ENCODE measurements at places on chromosomes 16 and 17.
A peak's percentile ranks its signal among the peaks of the same experiment; 100 is the strongest.

- no peak for DNase-seq
These were observed 2.8 kb downstream of the SF3B3 start for GRCh38 chr16:70526403-70526802.

- no peak for DNase-seq
These were observed 825 bp downstream of the HASPIN start for GRCh38 chr17:3724378-3725077.

GRCh38 chr17:67055041-67055443, 10.7 kb downstream of the CACNG1 start:
- DNase-seq = no peak

DNA sequence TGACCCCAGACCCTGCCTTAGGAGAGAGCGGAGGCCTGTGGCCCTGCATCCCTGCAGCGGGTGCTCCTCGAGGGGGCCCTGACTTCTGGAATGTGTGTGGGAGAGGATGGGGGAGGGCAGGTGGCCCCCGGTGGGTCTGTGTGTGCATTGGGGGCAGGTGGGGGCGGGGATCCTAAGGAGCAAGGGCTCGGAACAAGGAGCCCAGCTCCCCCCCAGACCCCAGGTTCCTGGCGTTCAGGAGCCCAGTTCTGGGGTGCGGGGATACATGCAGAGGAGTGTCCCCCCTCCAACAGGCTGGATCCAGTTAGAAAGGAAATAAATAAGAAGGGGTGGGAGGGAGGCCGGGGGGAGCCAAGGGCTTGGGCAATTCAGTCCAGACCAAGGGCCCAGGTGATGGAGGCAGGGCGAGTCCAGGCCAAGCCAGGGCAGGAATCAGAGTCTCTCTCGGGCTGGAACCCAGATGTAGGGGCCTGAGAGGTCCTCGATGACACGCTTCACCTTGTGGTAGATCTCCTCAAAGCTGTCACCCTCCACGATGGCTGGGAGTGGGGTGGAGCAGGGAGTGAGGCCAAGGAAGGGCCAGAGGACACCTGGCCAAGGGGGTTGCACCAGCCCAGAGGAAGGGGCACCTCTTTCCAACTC, 11.2 kb upstream of the ASGR1 start:
- DNase-seq = no peak

GRCh38 chr17:81221371-81221841, 1.4 kb downstream of the CEP131 start:
- DNase-seq = no peak

- peak; percentile 88 for DNase-seq
These were observed at the start of gene MAPK8IP3 for GRCh38 chr16:1705688-1706385. Gene MAPK8IP3 (plus strand): TSS chr16:1706195. CDS start chr16:1706340, 145 bp downstream.

GRCh38 chr17:51904379-51904778, 254.1 kb downstream of the CA10 start:
- no peak for DNase-seq

GRCh38 chr17:39667945-39668924, at the start of gene PNMT:
Gene PNMT (plus strand): TSS chr17:39668453. CDS start chr17:39668476, 23 bp downstream.
- peak; percentile 65 for DNase-seq

GRCh38 chr16:68478526-68479250, 30.4 kb upstream of the SMPD3 start:
- no peak for DNase-seq

- DNase-seq = no peak
These were observed 69.0 kb upstream of the CHMP6 start for GRCh38 chr17:80922580-80923160.

DNA sequence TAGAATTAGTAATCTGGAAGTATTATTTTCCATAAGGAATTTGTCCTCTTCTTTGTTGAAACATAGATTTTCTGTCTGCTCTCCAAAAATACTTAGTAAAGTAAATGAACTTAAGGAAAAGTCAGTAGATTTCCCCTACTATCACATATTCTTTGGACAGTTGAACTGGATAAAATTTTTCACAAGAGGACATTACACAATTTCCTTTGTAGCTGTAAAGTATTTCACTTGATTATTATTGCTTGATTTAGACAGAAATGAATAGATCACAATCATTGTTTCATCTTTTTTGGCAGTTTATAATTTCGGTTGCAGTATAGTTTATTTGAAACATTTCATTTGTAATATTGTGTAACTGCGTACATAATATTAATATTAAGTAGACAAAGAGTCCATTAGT, 12.5 kb downstream of the CYB5B start:
- DNase-seq = no peak

- DNase-seq = no peak
These were observed 33.9 kb upstream of the CLEC18B start for GRCh38 chr16:74455213-74455612.

GRCh38 chr17:50474523-50474922, 4.1 kb upstream of the RSAD1 start:
- no peak for DNase-seq

DNA sequence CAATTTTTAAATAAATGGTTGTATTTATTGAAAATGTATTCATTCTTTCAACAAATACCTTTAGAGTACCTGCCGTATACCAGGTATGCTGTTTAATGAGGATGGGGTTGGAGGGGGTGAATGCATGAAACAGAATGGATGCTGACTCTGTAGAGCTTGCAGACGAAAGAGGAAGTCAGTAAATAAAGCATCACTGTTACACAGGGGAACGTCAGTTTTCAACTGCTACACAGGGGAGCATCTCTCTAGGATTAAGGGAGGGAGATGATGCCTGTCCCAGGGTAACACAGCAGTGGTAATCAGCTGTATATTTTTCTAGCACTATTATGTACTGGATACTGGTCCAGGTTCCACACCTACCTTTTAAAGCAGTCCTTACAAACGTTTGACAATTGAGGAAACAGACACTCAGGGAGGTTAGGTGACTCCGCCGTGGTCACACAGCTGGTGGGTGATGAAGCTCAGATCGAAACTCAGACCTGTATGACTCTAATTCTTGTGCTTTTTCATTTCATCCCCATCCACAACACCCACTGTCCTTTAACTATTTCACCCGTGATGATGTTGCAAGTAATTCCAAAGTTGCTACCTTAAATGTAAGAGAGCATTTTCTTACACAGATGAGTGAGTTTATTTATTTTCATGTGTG, 452.1 kb upstream of the HSBP1 start:
- DNase-seq = no peak

DNA sequence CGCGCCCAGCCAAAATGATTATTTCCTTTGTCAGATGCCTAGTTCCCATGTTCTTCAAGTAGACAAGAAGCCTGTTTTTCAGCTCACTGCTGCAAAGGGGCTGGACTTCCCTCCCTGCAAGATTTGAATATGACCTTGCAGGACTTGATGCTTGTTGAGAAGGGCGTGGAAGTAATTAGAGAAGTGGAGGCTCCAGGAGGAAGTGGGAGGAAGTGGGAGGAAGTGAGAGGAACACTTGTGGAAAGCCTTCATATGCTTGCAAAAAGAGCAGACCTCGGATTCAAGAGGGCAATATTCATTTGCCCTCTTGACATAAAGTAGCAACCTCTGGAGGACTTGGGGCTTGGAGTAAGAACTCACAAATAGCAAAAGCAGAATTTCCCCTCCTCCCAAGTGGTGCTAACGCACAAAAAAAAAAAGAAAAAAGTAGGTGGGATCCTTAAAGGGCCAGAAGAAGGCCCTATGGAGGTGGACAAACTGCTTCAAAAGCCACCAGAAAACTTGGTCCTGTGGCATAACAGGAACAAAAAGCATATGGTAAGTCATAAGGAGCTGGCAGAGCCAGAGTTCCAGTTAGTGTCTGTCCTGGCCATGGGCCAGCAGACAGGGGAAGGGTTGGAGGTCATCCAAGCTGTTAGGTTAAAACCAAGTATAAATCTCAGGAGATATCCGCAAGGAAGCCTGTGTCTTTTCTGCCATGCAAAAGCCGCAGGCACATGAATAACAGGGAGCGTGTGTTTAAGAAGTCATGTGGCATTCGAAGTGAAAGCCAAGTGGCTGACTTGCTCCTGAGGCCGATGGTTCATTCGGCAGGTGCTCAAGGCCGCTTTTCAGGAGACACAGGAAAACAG, 20.6 kb upstream of the PRKAR1A start:
- DNase-seq = no peak

DNA sequence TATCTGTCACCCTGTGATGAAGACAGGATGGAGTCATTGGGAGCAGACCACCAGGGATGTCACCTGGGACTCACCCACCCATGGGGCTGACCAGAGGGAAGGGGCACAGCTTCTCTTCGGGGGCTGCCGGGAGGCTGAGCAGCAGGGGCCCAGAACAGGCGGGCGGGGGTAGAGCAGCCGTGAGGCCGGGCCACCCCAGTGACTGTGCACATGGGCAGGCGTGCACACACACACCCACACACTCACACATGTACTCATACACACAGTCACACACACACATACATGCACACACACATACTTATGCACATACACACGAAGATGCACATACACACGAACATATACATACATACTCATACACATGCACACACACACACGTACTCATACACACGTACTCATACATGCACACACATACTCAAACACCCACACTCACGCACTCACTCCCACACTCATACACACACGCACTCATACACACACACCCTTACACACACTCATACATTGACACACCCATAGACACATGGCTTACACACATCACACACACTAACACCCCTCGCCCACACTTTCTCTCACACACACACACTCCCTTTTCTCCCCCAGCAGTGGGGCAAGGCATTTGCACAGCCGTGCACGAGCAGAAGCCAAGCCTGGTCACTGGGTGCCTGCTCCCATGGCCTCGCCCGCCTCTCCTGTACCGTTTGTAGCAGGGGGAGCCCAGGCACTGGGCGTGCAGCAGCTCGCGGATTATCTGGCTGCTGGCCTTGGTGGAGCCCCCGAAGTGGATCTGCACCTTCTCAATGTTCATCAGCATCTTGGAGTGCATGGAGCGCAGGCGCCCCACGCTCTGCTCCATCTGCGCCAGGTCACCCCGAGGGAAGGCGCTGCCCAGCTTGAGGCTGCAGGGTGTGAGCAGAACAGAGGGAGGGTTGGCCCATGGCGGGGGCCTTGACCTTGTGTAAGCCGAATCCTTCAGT, 12.4 kb downstream of the UBALD2 start:
- DNase-seq = no peak

- DNase-seq = no peak
These were observed 285.7 kb downstream of the SOX9 start for GRCh38 chr17:72406498-72406897.

GRCh38 chr16:30992931-30993816, 8.2 kb downstream of the HSD3B7 start:
- DNase-seq = no peak

DNA sequence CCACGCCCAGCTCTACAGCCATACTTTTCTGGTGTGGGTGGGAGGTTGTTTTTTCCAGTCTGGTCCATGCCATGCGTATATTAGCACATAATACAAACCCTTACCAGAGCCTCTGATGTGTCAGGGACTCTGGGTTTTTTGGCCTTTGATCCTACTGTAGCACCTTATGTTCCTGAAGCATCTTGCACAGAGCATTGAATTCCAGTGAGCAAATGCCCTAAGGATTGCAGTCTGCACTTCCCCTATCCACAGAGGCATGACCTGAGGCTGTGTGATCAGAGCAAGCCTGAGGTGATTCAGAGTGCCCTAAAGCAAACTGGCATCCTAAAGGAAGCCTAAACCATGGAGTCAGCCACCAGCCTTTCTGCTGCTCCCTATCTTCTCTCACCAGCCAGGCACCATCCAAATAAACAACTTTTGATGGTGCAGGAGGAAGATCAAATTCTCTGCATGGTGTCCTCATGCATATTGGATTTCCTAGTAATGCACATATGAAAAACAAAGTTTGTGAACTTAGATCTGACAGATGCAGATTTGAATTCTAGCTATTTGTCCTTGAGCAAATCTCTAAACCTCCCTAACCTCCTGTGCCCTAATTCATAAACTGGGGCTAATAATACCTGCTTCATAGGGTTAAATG, 41.2 kb upstream of the HAS3 start:
- no peak for DNase-seq

GRCh38 chr16:69327585-69328310, 2.6 kb downstream of the PDF start:
- DNase-seq = no peak

- no peak for DNase-seq
These were observed 3.9 kb downstream of the RPL3L start for GRCh38 chr16:1950559-1950958.

DNA sequence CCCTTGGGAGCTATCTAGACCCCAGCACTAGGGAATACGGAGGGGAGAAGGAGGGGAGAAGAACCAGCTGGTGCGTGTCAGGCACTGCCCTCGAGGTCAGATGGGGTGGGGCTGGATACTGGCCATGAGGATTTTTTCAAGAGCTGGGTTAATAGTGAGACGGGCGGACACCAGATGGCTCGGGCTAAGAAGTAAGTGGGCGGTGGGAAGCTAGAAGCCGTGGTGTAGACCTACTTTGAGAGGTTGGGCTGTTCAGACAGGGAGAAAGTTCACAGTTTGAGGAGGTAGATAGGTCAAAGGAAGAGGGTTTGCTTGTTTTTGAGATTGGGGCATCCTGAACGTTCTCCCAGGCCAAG, 303.8 kb downstream of the SEC14L1 start:
- no peak for DNase-seq

GRCh38 chr16:11310997-11311561, 29.9 kb upstream of the PRM1 start:
- DNase-seq = no peak

DNA sequence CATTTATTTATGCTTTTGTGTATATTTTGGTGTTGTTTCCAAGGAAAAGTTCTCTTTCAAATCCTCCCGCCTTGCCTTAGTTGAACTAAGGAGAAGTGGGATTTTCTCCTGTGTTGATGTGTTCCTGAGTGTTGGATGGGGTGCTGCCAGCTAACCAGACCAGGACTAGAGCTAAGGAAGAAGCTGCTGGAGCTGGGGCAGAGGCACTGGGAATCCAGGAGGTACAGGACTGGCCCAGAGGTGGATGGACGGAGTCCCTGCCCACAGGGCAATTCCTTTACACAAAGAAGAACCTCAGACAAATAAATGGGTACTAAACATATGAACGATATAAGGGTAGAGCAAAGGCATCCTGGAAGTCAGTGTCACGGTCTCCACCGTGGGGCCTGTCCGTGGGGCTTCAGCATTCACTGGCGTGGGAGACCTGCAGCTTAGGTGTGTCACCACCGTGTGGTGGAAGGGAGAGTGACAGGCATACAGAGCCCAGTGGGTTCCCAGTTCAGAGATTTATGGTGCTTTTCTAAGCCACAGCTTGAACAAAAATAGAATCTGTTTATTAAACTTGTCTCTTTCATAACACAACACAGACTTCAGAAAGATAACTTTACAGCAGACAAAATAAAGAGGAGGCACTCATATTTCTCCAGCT, 270.7 kb downstream of the NTN1 start:
- DNase-seq = peak; percentile 7

Data from activated CD4-positive, alpha-beta T cell treated with anti-CD3 and anti-CD28 coated beads, Interleukin-2, amount 50 U/mL, for 4 hours (primary cell).